SJSA1 (cell line): ENCODE measurements at places on chromosomes 5 and 9. TPM values are rescaled to one million over a fixed set of nuclear protein-coding genes. Genes with fewer than 3 reads are reported as not detected.

TTLL11 gene
- 3.8 and 5.5 TPM in 2 replicates for total RNA-seq

ZNF883 gene
- 0.05 TPM in 1 of 2 replicates, not detected in the other for total RNA-seq

SLCO6A1 gene
- total RNA-seq, result not detected in 2 replicates

RGS7BP gene
- 0.03 TPM in 1 of 2 replicates, not detected in the other for total RNA-seq

UBE2R2 gene
- total RNA-seq, result 8.6 and 11.8 TPM in 2 replicates

PRLR gene
- total RNA-seq, result 0.05 TPM in 1 of 2 replicates, not detected in the other

PIP5KL1 gene
- 1.6 and 18.4 TPM in 2 replicates for total RNA-seq

TMEM171 gene
- 4.5 and 8.4 TPM in 2 replicates for total RNA-seq

C5orf58 gene
- total RNA-seq, result not detected in 2 replicates

GPX3 gene
- 10.5 and 12.2 TPM in 2 replicates for total RNA-seq

ZNF366 gene
- total RNA-seq, result not detected in 2 replicates

DNA sequence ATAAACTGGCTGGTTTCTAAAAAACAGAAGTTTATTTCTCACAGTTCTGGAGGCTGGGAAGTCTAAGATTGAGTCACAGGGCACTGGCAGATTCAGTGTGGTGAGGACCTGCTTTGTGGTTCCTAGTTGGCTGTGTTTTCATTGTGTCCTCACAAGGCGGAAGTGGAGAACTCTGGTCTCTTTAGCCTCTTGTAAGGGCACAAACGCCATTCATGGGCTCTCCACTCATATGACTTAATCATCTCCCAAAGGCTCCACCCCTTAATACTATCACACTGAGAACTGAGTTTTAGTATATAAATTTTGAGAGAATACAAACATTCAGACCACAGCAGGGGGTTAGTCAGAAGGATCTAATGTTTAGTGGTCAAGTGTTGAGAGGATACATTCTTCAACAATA is 208.2 kb downstream of the SEC61B start:
- peaks cover 48% of the 10 kb centered on the region for H3K4me1 ChIP-seq
- DNase-seq, result peak; percentile 87
- no peaks in the 10 kb centered on the region for H3K36me3 ChIP-seq
- H3K27ac ChIP-seq, result peak overlapping the region; percentile 66
- H3K4me3 ChIP-seq, result no peak overlapping the region

GRCh38 chr9:7115606-7116005 is 357.8 kb downstream of the KDM4C start:
- DNase-seq, result no peak
- H3K36me3 ChIP-seq, result no peaks in the 10 kb centered on the region
- H3K4me1 ChIP-seq, result no peaks in the 10 kb centered on the region
- H3K27me3 ChIP-seq, result no peaks in the 10 kb centered on the region
- no peak overlapping the region for H3K4me3 ChIP-seq
- no peak overlapping the region for H3K27ac ChIP-seq

GRCh38 chr5:98106116-98107031 is 667.1 kb upstream of the RGMB start:
- no peak for DNase-seq
- H3K4me1 ChIP-seq, result peaks cover 36% of the 10 kb centered on the region
- no peak overlapping the region for H3K4me3 ChIP-seq
- no peaks in the 10 kb centered on the region for H3K27me3 ChIP-seq
- no peaks in the 10 kb centered on the region for H3K36me3 ChIP-seq

GRCh38 chr9:36137392-36138004 is 965 bp downstream of the GLIPR2 start:
- no peaks in the 10 kb centered on the region for H3K27me3 ChIP-seq
- H3K27ac ChIP-seq, result no peak overlapping the region
- no peak for DNase-seq
- peaks cover 26% of the 10 kb centered on the region for H3K4me1 ChIP-seq

GRCh38 chr9:92723299-92723625 is 41.4 kb downstream of the BICD2 start:
- peak; percentile 59 for DNase-seq
- peaks cover 18% of the 10 kb centered on the region for H3K4me1 ChIP-seq
- no peaks in the 10 kb centered on the region for H3K27me3 ChIP-seq
- H3K36me3 ChIP-seq, result peaks cover 71% of the 10 kb centered on the region

GRCh38 chr9:91809581-91810285 is 140.3 kb downstream of the ROR2 start:
- H3K27ac ChIP-seq, result no peak overlapping the region
- no peaks in the 10 kb centered on the region for H3K27me3 ChIP-seq
- H3K4me3 ChIP-seq, result no peak overlapping the region
- no peaks in the 10 kb centered on the region for H3K36me3 ChIP-seq

GRCh38 chr5:1510151-1510561 is 13.6 kb downstream of the LPCAT1 start:
- H3K27me3 ChIP-seq, result no peaks in the 10 kb centered on the region
- peaks cover 16% of the 10 kb centered on the region for H3K36me3 ChIP-seq
- no peak overlapping the region for H3K4me3 ChIP-seq
- DNase-seq, result no peak

DNA sequence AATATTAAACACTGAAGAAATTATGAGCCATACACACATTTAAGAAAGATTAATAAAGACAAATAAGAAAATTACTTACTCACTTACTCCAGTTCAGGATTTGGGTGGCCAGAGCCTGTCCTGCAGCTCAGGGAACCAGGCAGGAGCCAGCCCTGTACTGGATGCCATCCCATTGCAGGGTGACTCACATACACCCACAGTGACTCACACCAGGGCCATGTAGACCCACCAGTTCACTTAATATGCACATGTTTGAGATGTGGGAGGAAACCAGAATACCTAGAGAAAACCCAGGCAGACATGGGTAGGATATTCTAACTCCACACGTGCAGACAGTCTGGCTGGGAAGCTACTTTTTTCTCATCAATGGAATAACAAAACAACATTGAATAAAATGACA is 49.6 kb upstream of the ADRB2 start:
- H3K27me3 ChIP-seq, result no peaks in the 10 kb centered on the region; the same call in 1 of the 2 replicates
- H3K27ac ChIP-seq, result peak overlapping the region; percentile 36

GRCh38 chr9:101467690-101468089 is 32.1 kb upstream of the ALDOB start:
- H3K4me1 ChIP-seq, result peaks cover 22% of the 10 kb centered on the region
- DNase-seq, result no peak
- 0 out of 2 replicates have a peak, but pooled peaks cover 12% of the 10 kb centered on the region for H3K36me3 ChIP-seq
- H3K27ac ChIP-seq, result no peak overlapping the region
- no peaks in the 10 kb centered on the region for H3K27me3 ChIP-seq
- no peak overlapping the region for H3K4me3 ChIP-seq

GRCh38 chr5:176181271-176181855 is 56.9 kb upstream of the SIMC1 start:
- H3K36me3 ChIP-seq, result no peaks in the 10 kb centered on the region
- DNase-seq, result no peak
- H3K4me3 ChIP-seq, result no peak overlapping the region
- H3K27ac ChIP-seq, result no peak overlapping the region

GRCh38 chr5:131239686-131240085 is 24.2 kb upstream of the CDC42SE2 start:
- H3K27me3 ChIP-seq, result no peaks in the 10 kb centered on the region
- no peak for DNase-seq
- H3K36me3 ChIP-seq, result no peaks in the 10 kb centered on the region
- H3K27ac ChIP-seq, result no peak overlapping the region
- H3K4me1 ChIP-seq, result peaks cover 18% of the 10 kb centered on the region
- no peak overlapping the region for H3K4me3 ChIP-seq

DNA sequence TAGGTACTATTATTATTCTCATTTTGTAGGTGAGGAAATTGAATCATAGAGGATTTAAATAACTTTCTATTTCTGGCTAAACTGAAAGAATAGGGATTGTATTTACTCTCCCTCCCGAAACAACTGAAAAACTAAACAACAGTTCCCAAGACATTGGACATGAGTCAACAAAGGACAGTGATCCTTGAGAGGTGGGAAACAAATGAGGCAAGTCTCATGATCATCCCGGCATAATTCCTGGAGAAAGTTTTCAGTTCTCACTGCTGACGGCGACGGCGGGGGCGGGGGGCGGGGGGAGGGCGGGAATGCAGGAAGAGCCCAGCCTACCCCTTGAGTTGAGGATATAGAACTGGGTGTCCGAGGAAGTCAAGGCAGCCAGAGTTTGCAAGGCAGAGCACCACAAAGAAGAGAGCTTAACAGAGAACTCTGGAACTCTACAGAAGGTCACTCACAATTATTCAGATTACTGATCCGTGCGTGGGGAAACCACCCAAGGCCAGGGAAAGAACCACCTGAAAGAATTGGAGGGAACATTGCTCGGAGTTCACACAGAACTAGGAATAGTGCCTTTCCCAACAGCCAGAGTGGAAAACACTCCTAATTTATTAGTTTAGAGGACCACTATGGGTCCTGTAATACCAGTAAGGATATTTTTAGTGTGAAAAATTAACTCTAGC is 27.4 kb upstream of the WHRN start:
- no peak overlapping the region for H3K4me3 ChIP-seq
- DNase-seq, result no peak
- no peak overlapping the region for H3K27ac ChIP-seq
- no peaks in the 10 kb centered on the region for H3K27me3 ChIP-seq
- H3K36me3 ChIP-seq, result no peaks in the 10 kb centered on the region

GRCh38 chr5:32690153-32690552 is 21.0 kb upstream of the NPR3 start:
- no peaks in the 10 kb centered on the region for H3K27me3 ChIP-seq
- H3K4me3 ChIP-seq, result no peak overlapping the region
- no peaks in the 10 kb centered on the region for H3K36me3 ChIP-seq

GRCh38 chr9:124297915-124298645 is 40.3 kb downstream of the NEK6 start:
- H3K27ac ChIP-seq, result peak overlapping the region; percentile 88
- H3K27me3 ChIP-seq, result no peaks in the 10 kb centered on the region
- H3K4me3 ChIP-seq, result no peak overlapping the region
- no peak for DNase-seq

DNA sequence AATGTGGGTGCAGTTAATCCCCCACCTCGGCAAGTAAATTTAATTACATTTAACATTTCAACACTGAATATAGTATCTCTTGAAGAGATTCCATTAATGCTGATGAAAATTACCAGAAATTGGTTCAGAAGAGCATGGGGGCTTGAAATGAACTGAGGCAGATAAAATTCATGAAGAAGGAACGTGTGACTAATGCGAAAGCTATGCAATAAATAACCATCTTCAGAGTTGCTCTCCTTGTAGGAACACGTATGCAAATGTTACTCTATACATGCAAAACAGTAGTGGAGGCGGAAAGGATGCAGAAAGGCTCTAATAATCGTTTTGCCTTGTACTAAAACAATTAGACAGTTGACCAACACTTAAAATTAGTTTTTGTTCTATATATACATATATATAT is 320.2 kb downstream of the CTNND2 start:
- H3K4me3 ChIP-seq, result no peak overlapping the region
- no peaks in the 10 kb centered on the region for H3K4me1 ChIP-seq
- H3K36me3 ChIP-seq, result no peaks in the 10 kb centered on the region
- H3K27me3 ChIP-seq, result peaks cover 13% of the 10 kb centered on the region
- H3K27ac ChIP-seq, result no peak overlapping the region
- DNase-seq, result no peak

DNA sequence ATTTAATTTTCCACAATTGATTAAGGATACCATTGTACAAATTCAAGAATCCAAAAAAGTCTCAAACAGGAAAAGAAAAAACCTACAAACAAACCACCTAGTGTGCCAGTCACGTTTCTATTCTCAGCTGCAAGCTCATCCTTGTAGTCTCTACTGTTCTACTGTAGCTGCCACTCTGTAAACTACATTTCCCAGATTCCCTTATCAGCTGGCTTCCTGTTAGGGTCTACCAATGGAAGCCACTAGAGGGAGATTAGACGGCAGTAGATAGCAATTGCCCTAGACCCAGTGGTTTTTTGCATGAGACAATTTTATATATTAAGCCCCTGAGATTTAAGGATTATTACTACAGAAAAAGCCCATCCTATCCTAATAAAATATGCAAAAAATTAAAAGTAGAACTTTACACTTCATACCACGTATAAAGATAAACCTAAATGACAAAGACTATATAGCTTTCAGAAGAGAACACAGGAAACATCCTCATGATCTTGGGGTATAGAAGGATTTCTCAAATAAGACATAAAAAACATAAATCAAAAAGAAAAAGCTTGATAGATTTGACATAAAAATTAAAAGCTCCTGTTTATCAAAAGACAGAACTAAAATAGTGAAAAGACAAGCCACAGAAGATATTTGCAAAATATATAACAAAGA is 37.4 kb downstream of the P4HA2 start:
- H3K4me3 ChIP-seq, result no peak overlapping the region
- H3K27me3 ChIP-seq, result no peaks in the 10 kb centered on the region
- peak; percentile 61 for DNase-seq
- H3K36me3 ChIP-seq, result peaks cover 26% of the 10 kb centered on the region

DNA sequence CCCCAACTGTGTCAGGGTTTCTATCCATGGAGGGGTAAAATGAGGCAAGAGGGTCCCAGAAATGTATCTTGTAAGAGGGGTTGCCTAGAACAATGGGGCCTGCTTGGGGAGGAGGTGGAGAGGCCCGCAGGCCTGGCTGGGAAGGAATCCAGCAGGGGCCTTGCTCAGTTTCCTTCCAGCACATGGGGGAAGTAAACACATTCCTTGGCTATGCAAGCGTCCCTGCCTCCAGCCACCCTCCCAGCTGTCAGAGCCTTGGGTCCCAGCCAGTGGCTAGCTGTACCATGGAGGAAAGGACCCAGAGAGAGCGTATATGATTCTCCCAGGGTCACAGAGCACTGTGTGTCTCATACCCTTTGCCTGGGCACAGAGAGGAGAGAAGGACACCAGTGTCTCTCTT is 71.1 kb upstream of the IL17B start:
- H3K27ac ChIP-seq, result no peak overlapping the region
- no peak overlapping the region for H3K4me3 ChIP-seq
- H3K27me3 ChIP-seq, result no peaks in the 10 kb centered on the region
- no peaks in the 10 kb centered on the region for H3K36me3 ChIP-seq
- H3K4me1 ChIP-seq, result peaks cover 55% of the 10 kb centered on the region

DNA sequence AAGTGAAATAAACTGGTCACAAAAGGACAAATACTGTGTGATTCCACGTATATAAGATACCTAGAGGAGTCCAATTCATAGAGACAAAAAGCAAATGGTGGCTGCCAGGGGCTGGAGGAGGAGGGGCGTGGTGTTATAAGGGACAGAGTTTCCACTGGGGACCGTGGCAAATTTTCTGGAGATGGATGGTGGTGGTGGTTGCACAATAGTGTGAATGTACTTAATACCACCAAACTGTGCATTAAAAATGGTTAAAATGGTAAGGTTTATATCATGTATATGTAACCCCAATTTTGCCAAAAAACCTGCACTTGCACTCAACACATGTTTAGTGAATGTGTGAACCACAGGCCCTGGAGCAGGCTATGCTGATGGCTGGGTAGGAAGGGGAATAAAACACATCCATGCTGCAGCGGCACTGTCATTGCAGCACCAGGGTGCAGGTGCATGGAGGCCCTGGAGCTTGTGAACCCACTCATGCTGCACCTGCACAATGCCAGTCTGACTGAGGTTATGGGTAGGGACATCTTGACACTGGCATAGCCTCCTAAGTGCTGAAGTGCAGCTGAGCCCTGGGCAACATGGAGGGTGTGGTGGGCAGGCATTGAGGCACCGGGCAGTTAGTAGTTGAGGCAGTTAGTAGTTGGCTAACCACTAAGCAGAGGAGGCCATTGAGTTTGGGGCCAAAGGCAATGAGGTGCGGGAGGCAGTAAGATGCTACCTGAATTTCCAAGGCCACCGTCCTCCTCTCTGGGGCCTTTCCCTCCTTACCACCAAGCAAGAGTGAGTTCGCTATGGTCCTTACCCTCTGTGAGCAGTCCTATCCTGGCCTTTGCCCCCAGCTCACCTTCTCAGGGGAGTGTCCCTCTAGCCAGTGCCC is 3.5 kb upstream of the PHF2 start:
- no peak overlapping the region for H3K4me3 ChIP-seq
- H3K27me3 ChIP-seq, result no peaks in the 10 kb centered on the region
- peaks cover 15% of the 10 kb centered on the region for H3K4me1 ChIP-seq
- H3K27ac ChIP-seq, result no peak overlapping the region
